AG04450 (cell line): ENCODE measurements at places on chromosomes 7 and 10. TPM values are rescaled to one million over a fixed set of nuclear protein-coding genes. Genes with fewer than 3 reads are reported as not detected.

The PNLIPRP2 gene
- not detected in 2 replicates for polyA plus RNA-seq

The CCM2 gene
- 24.7 and 40.6 TPM in 2 replicates for polyA plus RNA-seq

The CYP2C19 gene
- polyA plus RNA-seq, result not detected in 2 replicates

The OPALIN gene
- not detected in 2 replicates for polyA plus RNA-seq
